ENCODE measurements at places on chromosomes 13 and 19.

DNA sequence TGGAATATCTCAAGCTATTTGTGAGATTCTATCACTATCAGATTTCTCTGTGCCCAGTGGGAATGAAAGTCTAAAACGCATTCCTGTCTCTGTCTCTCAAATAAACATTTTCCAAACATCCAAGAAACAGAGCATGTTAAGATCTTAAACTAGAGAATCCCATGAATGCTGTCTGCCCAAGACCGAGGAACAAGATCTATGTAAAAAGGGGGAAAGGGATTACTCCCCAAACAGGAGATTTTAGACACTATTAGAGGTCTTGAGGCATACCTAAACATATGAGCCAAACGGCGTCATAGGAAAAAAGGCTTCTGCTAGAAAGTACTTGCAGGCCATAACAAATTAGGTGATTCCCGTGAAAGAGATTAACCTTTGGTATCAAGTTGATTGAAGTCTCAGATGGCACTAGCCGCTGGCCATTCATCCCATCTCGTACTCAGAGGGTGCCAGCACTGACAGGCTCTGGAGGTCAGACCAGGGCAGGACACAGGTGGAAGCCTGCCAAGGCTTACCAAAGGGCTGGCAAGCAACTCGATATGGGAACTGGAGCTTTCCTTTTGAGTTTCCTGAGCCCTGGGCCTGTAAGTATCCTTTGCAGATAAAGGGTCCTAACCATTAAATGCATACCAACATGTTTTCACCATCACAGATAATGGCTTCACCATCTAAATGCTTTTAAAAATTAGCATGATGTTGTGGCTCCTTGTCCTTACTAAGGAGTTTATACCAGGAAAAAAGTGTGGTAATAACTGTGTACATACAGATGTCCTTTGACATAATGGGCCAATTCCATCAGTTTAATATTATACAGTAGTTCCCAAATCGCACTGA lies 225.2 kb downstream of the FOXO1 start:
- no peak for DNase-seq

DNA sequence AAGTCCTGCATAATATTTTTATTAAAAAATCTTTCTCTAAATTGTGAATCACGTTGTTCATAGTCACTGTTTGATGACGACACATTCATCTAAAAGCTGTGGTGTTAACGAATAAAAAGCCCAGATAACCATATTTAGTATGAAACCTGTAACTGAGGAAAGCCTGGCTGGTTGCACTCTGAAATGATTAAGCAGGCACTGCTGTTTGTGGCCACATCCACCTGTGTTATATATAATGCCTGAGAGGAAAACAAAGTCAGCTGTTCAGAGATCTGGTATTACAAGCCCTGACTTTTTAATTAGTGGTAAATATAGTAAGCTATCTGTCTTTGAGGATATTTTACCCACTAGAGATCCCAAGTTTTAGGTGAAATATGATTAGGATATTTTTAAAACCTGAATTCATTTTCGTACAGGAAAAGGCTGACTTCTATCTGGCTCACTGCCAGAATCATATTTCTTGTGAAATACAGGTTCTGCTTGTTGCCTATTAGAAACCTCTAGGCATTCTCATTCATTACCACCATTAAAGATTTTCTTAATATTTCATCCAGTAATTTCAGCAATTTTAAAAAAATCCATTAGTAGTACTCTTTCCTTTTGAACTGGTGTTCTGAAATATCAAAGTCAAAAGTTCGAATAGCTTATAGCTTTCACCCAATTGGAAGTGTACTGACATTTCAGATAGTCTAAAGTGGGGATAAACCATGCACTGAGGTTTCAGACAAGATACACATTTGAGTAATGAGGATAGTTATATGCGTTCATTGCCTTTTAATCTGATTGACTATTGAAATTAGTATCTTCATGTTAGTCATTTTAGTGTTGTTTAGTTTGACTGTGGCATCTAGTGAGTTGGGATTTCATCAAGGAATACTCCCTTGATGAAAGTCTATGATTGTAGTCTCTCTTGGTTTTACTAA lies 79.7 kb downstream of the LMO7 start:
- DNase-seq: no peak

- DNase-seq: no peak
Measured at GRCh38 chr13:72508392-72508791, 219.0 kb downstream of the MZT1 start.

- DNase-seq: no peak
Measured at GRCh38 chr19:21749090-21749489, 18.3 kb downstream of the ZNF100 start.

DNA sequence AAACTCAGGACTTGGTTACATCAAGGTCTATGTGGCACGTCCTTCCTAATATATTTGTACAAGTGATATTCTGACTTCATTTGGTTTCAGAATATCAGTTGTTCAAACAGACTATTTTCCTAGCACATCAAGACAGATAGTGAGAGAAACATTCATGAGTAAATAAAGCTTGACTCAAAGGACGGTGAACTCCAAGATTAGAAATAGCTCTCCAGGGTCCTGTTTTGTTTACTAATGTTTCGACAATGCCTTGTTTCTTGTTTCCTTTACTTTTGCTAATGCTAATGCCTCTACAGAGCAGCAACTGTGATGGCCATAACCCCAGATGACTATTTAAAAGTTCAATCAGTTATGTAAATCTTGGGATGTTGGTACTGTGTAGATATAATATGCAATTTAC lies 313.9 kb downstream of the KLF12 start:
- no peak for DNase-seq

GRCh38 chr19:1084024-1084868 lies 10.9 kb downstream of the POLR2E start:
- no peak for DNase-seq

- no peak for DNase-seq
Measured at GRCh38 chr19:30006207-30006606, 64.2 kb downstream of the URI1 start.

- DNase-seq: no peak
Measured at GRCh38 chr13:30789166-30789862, 54.0 kb downstream of the ALOX5AP start.

DNA sequence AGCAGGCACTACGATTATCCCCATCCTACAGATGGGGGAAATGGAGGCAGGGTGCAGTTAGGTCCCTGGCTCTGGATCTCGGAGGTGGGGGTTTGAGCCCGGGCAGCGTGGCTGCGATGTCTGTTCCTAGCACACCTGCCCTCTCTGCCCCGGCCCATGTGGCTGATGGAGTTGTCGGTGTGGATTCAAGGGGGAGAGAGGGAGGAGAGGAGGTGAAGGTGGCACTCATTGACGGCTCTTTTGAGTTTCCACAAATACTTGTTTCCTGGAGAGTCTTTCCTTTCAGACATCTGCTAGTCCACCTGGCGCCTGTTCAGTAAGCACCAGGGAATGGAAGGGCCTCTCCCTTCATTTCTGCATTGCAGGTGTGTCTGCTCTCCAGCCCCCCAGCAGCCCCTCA lies 69.9 kb downstream of the ARHGEF18 start:
- DNase-seq: no peak

DNA sequence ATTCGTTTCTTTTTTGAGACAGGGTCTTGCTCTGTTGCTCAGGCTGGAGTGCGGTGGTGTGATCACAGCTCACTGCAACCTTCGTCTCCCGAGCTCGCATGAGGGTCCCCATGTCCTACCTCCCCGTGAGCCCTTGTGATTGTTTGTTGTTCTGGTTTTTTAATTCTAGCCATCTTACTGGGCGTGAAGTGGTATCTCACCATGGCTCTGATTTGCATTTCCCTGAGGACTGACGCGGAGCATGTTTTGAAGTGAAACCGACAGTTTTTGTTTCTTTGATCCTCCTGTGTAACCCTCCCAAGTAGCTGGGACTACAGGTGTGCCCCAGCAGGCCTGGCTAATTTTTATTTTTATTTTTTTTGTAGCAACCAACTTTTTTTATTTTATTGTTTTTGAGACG lies 21.7 kb downstream of the GNG7 start:
- DNase-seq: no peak

DNA sequence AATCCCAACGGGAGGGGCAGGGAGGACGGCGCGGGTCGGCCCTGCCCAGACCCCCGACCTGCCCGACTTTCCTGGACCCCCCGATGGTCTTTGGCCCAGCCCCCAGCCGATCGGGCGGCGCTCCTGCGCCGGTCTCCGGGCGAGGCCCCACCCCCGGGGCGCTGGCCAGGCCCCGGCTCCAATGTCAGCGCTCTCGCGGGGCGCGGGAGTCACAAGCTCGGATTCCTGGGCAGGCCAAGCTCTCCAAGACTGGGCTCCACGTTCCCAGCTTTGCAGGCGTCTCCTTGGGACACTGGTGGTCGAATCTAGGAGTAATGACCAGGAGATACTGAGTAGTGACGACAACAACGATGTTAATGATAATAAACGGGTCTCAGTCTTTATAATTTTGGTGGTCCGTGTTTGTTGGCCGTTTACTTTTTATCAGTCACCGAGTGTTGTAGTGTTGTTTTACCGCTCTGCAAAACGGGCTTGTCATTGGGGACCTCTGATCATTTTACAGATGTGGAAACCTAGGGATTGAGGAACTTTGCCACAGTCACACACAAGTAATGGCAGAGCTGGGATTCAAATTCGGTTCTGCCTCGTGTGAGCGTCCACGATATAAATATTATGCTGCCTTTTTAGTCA lies 545 bp downstream of the RAD23A start:
- DNase-seq: peak; percentile 34

- no peak for DNase-seq
Measured at GRCh38 chr13:53144826-53145225, 116.2 kb downstream of the OLFM4 start.

DNA sequence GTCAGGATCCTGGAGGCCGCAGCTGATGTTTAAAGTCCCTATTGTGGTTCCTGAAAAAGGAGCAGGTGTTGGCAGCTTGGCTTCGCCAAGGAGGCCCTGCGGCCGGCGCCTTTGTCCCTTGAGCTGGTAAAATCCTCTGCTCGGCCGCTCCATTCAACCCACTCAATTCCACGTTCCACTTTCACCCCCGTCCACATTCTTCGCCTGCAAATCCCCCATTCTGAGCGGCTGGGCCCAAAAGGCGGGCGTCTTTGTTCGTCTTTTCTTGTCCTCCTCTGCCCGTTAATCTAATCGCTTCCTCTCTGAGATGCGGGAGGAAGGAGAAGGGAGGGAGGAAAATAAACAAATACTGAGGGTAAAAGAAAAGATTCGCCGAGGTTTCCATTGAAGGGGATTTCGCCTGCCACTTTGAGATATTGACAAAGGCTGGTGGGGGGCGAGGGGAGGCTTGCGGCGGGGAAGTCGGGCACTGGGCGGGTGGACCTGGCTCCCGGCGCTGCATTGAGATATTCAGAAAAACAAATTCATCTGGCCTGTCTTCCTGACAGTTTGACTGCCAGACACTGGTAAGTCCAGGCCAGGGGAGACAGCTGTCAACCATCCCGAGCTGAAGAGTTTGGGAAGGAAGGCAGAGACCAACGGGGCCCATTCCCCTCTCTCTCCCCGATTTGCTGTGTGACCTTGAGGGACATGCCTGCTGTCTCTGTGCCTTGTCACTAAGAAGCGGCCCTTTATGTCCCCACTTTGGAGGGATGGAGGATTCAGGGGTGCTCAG lies 37.6 kb downstream of the ZNRF4 start:
- DNase-seq: no peak

DNA sequence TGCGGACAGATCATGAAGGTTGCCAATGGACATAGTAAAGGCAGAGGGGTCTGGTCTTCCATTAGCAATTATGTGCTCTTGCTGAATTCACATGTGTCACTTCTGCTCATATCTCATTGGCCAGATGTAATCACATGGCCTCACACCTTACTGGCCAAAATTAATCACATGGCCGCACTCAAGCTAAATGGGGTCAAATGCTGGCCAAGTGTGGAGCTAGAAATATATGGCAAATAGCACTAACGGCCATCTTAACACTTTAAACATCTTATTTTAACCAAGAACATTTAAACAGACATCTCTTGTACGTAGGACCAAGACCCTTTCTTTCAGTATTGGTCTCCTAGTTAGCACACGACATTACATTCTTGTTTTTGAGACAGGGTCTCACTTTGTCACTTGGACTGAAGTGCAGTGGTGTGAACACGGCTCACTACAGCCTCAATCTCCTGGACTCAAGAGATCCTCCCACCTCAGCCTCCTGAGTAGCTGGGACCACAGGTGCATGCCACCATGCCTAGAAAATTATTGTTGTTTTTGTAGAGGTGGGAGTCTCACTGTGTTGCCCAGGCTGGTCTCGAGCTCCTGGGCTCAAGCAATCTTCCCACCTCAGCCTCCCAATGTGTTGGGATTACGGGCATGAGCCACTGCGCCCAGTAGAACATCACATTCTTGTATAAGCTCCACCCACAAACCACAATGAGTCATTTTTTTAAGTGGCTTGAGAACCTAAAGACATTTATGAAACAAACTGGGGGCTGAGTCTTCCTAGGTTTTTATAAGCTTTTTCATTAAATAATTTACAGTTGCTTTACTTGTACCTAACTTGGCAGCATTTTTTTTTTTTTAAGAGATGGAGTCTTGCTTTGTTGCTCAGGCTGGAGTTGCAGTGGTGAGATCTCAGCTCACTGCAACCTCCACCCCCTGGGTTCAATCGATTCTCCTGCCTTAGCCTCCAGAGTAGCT lies 2.9 kb upstream of the PTOV1 start:
- DNase-seq: no peak

GRCh38 chr19:741506-742131 lies 9.3 kb upstream of the MISP start:
- DNase-seq: no peak

GRCh38 chr13:43251961-43252360 lies 228.6 kb downstream of the DNAJC15 start:
- no peak for DNase-seq

GRCh38 chr13:40780822-40781401 lies 8.5 kb upstream of the SLC25A15 start:
- no peak for DNase-seq

- DNase-seq: no peak
Measured at GRCh38 chr19:33464010-33464732, 57.4 kb downstream of the PEPD start.

GRCh38 chr13:40933508-40934204 lies 85.5 kb downstream of the ELF1 start:
- DNase-seq: no peak

DNA sequence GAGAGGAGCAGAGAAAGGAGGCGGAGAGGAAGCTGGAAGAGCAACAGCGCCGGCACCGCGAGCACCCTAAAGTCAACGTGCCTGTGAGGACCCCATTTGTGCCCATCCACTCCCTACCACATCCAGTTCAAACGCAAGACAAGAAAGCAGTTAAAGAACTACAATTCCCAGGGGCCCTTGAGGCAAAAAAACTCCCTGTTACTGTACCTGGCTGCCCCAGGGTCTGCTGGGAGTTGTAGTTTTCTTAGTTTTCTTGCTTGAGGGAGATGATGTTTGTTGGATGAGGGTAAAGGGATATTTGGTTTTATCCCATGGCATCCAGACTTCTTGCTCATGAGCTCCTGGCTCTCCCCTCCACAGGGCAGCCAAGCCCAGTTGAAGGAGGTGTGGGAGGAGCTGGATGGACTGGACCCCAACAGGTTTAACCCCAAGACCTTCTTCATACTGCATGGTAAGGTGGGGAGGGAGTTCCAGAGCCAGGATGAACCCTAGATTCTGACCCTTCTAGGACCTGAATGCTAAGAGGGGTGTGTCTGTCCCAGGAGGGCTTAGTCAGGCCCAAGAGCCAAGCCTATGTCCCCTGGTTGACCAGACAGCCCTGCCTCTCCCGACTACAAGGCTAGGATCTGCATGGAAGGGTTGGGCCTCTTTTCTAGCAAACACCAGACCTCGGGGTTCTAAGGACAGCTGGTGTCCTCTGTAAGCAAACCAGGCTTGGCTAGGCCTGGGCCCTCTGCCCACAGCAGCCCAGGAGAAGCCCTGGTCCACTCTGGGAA lies 13.2 kb downstream of the NUCB1 start:
- DNase-seq: no peak

Data from stimulated activated CD8-positive, alpha-beta memory T cell treated with anti-CD3 and anti-CD28 coated beads, Interleukin-12 subunit alpha, Interleukin-12 subunit beta, amount 100 ng/mL, for 4 hours (primary cell).